ENCODE measurements at places on chromosomes 1 and 21.

GRCh38 chr1:228275430-228276173, 67.8 kb downstream of the OBSCN start:
- DNase-seq, result peak; percentile 84

GRCh38 chr1:51093581-51093980, 8.4 kb upstream of the C1orf185 start:
- DNase-seq, result no peak

- DNase-seq, result no peak
Measured at GRCh38 chr1:36761113-36761512, 273.2 kb downstream of the GRIK3 start.

GRCh38 chr1:78141531-78142231, 95.9 kb downstream of the GIPC2 start:
- DNase-seq, result no peak

DNA sequence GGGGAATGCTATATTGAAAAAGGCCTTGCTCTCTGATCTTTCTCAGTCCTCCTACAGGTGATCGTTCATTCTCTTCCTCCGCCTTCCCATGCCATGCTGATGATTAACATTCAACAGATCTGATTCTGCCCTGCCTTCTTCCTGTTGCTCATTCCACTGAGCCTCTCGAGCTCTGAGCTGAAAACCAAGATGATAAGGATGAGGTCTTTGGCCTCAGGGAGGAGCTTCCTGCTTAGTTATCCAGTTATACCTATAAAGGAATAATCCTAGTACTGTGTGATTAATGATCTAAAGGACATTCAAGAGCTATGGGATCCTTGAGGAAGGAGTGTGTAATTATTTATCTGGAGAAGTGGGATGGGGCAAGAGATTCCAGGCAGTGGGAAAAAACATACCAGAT, 25.2 kb upstream of the MAP3K7CL start:
- DNase-seq, result no peak

GRCh38 chr1:78210175-78210574, 164.4 kb downstream of the GIPC2 start:
- no peak for DNase-seq

DNA sequence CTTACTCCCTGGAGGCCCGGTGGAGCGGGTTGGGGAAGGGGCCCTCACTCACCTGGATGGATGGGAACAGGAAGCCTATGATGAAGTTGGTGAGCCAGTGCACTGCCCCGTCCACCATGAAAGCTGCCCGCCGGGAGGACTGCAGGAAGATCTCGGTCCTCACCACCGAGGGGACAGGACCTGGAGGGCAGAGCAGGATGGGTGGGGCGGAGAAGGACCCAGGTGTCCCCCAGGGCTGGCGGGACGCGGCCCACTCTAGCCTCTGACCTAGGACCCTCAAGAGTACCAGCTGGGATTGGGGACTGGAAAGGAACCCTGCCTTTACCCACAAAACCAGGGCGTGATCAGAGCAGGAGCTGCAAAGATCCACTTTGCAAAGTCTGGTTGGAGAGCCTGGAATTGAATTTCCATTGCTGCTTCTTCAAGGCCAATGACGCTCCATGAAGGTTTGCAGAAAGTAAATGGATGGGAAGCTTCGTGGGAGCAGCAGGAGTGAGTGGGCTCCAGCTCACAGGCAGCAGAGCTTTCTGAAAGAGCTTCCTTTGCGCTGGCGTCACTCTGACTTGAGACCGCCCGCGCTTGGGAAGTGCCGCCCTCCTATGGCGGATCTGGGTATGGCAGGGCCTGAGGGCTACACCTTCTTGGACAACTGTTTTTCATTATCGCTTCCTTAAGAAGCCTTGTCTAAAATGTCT, 21.4 kb downstream of the SLC2A7 start:
- DNase-seq, result no peak

DNA sequence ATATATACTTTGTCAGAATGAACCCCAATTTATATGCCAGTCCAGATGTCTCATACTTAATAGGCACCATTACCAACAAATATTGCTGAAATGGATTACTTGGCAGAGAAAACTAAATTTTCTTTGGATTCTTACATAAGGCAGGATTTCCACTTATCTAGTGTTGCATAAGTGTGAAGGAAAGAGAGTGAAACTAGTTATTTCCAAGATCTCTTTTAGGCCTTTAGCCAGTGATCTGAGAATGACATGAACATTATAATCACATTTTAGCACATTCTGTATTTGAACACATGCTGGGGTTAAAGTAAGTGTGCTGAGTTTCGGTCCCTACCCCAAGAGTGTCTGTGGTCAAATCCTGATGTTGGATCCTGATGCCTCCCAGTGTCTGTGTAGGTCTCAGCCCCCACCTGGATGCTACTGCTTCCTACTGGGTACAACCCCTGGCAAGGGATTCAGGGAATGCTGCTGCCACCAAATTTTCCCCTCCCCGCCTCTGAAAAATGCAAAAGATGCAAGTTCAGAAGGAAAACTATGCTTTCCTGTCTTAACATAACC, 11.2 kb downstream of the DDAH1 start:
- no peak for DNase-seq

GRCh38 chr1:183243161-183244050, 57.3 kb downstream of the LAMC2 start:
- DNase-seq, result no peak

GRCh38 chr1:95497566-95497965, 263.6 kb downstream of the RWDD3 start:
- no peak for DNase-seq

DNA sequence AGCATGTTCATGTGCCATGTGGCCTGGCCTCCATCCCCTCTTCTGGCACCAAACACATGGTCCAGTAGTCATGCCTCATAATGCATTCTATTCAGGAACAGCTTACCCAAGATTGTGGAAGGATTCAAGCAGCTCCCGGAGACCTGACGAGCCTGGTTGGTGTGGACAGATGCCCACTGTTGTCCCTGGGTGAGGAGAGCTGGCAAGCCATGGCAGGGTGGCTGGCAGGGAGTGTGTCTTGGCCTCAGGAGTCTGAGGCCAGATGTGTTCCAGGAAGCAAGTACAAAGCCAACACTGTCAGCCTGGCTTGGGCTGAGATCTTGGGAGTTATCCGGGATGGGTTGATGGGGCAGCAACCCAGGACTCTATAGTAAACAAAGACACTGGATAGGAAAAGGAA, 7.3 kb upstream of the FABP3 start:
- DNase-seq, result no peak

DNA sequence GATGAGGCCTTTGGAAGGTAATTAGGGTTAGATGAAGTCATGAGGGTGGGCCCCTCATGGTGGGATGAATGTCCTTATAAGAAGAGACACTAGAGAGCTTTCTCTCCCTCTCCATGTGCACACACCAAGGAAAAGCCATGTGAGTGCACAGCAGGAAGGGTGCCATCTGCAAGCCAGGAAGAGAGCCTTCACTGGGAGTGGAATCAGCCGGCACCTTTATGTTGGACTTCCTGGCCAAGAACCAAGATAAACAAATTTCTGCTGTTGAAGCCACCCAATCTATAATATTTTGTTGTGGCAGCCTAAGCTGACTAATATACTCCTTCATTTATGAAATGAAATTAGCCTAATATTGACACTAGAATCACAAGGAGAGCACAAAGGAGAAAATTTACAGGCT, 38.2 kb upstream of the PKP1 start:
- peak; percentile 55 for DNase-seq

Measured in NCI-H2171 treated with DMSO at 0.1 percent for 48 hours (cell line).